ENCODE measurements at places on chromosomes 3 and 15. TPM values are rescaled to one million over a fixed set of nuclear protein-coding genes. Genes with fewer than 3 reads are reported as not detected.

Gene IMPG2
- total RNA-seq: 0.33 TPM

Gene PSMD2
- total RNA-seq: 83.7 TPM

GRCh38 chr15:45435124-45435903, 57.0 kb upstream of the GATM start:
- no peaks in the 10 kb centered on the region for H3K27me3 ChIP-seq
- DNase-seq: no peak
- no peaks in the 10 kb centered on the region for H3K36me3 ChIP-seq
- H3K4me3 ChIP-seq: no peak overlapping the region
- H3K4me1 ChIP-seq: peaks cover 12% of the 10 kb centered on the region

DNA sequence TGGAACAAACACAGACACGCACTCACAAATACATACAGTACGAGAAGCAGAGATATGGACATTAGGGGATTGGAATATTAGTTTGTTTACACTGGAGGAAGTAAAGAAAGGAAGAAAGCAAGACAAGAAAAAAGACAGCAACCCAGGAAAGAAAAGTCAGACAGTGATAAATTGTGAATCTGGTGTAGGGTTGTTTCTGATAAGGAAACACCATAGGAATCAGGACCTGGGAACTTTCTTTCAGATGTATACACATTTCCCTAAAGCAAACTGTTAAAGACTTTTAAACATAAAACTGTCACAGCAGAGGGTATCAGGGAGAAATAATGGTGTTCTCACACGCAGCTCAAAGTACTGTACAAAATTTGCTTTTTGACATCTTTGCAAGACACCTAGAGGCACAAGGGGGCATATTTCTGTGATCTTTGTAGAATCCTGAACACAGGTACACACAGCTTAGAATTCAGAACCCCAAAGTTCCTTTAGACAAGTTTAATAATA, 153.7 kb downstream of the TUSC7 start:
- DNase-seq: no peak
- H3K36me3 ChIP-seq: no peaks in the 10 kb centered on the region
- H3K4me3 ChIP-seq: no peak overlapping the region
- no peaks in the 10 kb centered on the region for H3K27me3 ChIP-seq
- H3K27ac ChIP-seq: no peak overlapping the region

GRCh38 chr3:171712171-171712938, 97.9 kb downstream of the PLD1 start:
- no peaks in the 10 kb centered on the region for H3K4me1 ChIP-seq
- no peak for DNase-seq
- H3K27me3 ChIP-seq: no peaks in the 10 kb centered on the region

GRCh38 chr3:15794842-15795650, 2.7 kb downstream of the ANKRD28 start:
- H3K27ac ChIP-seq: no peak overlapping the region
- peaks cover 50% of the 10 kb centered on the region for H3K4me1 ChIP-seq
- H3K36me3 ChIP-seq: no peaks in the 10 kb centered on the region
- H3K4me3 ChIP-seq: no peak overlapping the region

GRCh38 chr3:58596834-58597518, 19.8 kb upstream of the FAM107A start:
- no peaks in the 10 kb centered on the region for H3K36me3 ChIP-seq
- H3K27me3 ChIP-seq: no peaks in the 10 kb centered on the region
- DNase-seq: no peak
- no peak overlapping the region for H3K4me3 ChIP-seq

DNA sequence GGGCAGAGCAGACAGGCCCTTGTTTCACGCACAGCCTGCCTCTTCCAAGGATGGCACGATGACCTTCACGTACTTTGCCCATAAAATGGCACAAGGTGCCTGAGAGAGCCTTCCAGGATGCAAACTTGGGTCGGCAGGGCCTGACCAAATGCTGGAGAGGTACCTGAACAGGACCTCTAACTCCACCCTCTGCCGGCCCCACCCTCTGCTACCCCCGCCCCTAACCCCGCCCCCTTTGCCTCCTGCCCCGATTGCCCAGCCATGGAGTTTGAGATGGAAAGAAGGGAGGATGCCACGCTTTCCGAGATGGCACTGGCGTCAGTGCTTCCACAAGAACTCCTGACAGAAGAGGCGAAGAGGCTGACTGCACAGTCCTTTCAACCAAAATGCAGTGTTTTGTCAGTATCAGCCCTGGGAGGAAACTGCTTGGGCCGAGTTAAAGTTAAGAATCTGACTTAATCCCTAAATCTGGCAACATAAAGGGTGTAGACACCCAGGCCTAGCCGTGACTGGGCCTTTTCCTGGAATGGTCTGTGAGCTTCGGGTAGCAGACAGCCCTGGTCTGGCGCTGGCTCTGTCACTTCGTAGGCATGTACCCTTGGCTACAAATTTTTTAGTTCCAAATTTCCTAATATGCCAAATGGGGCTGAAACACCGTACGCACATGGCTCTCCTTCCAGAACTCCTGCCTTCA, 230.3 kb upstream of the RGMA start:
- H3K4me3 ChIP-seq: no peak overlapping the region
- no peaks in the 10 kb centered on the region for H3K4me1 ChIP-seq
- H3K27ac ChIP-seq: no peak overlapping the region
- H3K36me3 ChIP-seq: no peaks in the 10 kb centered on the region

- no peak overlapping the region for H3K4me3 ChIP-seq
- H3K4me1 ChIP-seq: peaks cover 29% of the 10 kb centered on the region
- DNase-seq: no peak
- no peak overlapping the region for H3K27ac ChIP-seq
- H3K36me3 ChIP-seq: no peaks in the 10 kb centered on the region
Observed at GRCh38 chr15:98876451-98877369, 130.9 kb downstream of the PGPEP1L start.

Data from body of pancreas (tissue), 4 donors.